ENCODE measurements at places on chromosomes 7 and 10.

GRCh38 chr7:106423821-106424475 is 139.2 kb upstream of the NAMPT start:
- DNase-seq = no peak

DNA sequence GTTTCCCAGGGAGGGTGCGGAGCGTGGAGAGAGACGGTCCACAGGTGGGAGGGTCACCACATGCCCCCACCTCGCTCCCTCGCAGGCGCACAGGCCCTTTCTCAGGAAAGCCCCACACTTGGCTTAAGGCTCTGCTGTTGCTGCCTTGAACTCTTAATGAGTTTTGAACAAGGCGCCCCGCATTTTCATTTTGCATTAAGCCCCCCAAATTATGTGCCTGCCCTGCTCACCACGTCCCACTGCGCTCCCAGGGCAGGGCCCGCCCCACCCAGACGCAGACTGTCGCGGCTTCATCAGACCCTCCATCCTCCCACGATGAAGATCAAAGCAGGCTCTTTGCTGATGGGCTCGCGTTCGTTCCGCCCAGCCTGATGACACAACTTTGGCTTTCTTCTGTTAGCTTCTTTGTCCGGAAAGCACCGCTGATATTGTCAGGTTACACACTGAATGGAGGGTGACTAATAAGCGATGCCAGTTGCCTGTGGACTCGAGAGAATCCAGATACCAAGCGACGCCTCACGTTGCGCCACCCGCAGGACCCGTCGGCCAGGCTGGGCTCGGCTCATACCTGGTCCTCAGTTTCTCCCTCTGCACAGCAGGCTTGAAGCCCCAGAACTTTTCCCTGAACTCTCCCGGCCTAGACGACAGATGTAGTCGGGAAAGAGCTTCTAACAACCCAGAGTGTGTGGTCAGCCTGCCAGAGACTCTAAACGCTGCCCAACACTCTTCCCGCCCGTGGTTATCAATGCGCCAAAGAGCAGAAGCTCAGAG is 9.5 kb downstream of the CALML3 start:
- no peak for DNase-seq

DNA sequence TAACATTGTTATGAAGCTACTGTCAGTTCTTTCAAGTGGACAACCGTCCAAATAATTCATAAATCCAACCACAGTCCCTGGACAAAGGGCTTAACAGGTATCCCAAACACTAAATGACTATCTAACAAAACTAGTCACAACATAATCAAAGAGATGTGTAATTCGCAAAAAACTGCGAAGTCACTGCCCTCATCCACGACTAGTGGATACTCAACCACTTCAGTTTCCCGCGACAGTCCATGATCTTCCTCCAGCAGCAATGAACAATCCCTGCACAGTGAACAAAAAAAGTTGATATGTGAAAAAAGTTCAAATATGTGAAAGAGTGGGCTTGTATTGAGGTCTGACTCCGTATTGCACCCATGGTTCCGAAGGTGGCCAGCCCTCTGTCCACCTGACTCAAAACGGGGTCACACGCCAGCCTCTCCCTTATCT is 287 bp downstream of the DCLRE1A start:
- no peak for DNase-seq

- no peak for DNase-seq
These were observed 107.2 kb upstream of the STEAP1B start for GRCh38 chr7:22607180-22607579.

GRCh38 chr7:110839866-110840265 is 251.1 kb upstream of the LRRN3 start:
- DNase-seq = no peak

- DNase-seq = no peak
These were observed 252.0 kb downstream of the TCF7L2 start for GRCh38 chr10:113202011-113202410.

DNA sequence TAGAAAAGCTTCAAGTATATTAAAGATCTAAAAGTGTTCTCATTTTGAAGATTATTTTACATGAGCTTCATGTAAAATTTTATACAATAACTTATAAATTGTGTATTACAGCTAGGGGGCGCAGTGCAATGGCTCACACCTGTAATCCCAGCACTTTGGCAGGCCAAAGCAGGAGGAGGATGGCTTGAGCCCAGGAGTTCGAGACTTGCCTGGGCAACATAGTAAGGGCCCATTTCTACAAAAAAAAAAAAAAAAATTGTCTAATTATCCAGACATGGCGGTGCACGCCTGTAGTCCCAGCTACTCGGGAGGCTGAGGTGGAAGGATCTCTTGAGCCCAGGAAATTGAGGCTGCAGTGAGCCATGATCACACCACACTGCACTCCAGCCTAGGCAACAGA is 16.6 kb downstream of the ACBD5 start:
- DNase-seq = peak; percentile 24

GRCh38 chr7:140674899-140675701 is 2.4 kb downstream of the ADCK2 start:
- DNase-seq = no peak

GRCh38 chr10:31484431-31485135 is 165.6 kb downstream of the ZEB1 start:
- no peak for DNase-seq

DNA sequence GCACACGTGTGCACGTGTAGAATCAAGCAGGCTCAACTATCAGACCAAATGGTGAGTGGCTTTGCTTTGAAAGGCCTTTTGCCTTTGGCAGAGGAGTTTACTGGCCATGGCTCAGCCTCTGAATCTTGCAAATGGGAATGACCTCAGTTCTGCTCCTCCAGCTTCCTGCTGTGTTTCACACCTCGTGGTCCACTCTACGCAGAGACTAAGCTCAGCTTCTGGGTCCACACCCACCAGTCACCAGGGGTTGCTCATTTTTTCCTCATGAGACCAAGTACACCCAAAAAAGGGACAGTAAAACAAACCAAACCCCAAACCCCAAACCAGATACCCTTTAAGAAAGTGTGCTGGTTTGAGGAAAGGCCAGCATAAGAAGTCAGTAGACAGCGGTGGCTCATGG is 236.4 kb downstream of the DNAJB6 start:
- no peak for DNase-seq

- DNase-seq = no peak
These were observed 25.7 kb upstream of the GTF2IRD1 start for GRCh38 chr7:74428023-74428422.

DNA sequence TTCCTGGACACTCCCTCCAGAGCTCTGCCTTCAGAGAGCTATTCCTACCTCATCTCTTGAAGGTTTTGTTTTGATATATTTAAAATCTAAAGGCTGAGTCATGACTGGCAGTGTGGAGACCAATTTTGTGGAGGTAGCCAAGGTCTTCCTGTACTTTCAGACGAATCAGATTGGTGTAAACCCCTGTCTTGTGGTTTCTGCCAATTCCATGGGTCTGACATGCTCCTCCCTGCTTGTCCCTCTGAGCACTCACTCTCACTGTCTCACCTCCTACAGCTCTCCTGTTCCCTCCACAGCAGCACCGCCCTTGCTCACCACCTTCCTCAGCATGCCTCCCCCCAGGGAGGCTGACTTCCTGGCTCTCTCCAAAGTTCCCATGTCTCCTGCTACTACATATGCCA is 179.8 kb downstream of the NPSR1 start:
- DNase-seq = no peak

- no peak for DNase-seq
These were observed 32.4 kb downstream of the WBP1L start for GRCh38 chr10:102775935-102776669.

- no peak for DNase-seq
These were observed 33.2 kb downstream of the STK32C start for GRCh38 chr10:132274581-132274980.

DNA sequence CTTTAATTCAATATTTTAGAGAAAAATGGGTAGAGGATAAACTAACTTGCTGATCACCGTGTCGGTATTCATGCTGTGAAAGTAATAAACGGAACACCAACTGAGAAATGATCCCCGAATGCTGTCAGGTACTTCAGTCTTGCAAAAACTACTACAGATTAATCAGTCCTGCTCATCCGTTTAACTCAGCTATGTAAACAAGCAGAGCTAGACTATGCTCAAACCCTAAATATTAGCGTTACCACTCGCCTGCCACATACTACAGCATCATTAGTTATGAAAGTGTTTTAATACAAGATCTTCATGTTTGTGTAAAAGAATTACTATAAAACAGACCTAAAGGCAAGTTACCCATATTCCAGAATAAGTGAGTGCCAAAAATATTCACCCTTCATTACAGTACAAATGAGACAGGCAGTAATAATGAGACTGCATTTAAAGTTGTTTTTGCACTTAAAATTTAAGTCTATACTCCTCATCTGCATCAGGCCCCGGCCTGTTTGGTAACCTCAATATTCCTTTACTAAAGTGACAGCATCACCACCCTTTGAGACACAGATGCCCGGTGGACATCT is 952 bp downstream of the DNMBP start:
- DNase-seq = no peak

DNA sequence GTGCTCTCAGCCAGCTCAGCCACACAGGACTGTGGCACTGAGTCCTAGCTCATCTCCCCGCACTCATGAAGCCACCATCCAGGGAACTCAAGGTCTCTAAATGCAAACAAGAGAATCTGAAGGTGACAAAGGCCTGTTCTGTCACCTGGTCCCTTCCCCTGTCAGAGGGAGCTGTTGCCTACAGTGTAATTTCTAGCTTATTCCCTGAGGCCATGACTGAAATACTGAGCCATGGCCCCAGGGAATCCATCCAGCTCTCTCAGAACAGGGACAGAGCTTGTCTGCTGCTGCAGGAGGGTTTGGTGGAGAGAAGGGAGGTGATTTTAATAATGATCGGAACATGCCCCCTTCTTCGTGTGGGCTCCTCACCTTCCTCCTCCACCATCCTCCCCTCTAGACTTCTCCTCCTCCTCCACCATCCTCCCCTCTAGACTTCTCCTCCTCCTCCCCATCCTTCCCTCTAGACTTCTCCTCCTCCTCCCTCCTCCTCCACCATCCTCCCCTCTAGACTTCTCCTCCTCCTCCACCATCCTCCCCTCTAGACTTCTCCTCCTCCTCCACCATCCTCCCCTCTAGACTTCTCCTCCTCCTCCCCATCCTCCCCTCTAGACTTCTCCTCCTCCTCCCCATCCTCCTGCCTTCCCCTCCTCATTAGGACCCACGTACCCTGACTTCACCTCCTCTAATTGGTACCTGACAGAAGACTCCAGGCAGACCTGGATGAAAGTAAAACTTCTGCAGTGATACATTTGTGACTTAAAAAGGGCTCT is 338.0 kb upstream of the MKI67 start:
- DNase-seq = no peak

- DNase-seq = no peak
These were observed 187.1 kb downstream of the NPSR1 start for GRCh38 chr7:34844936-34845665.

- DNase-seq = no peak
These were observed 8.3 kb downstream of the FGF8 start for GRCh38 chr10:101767600-101767945.

Measured in activated naive CD4-positive, alpha-beta T cell (primary cell).